ENCODE measurements at places on chromosomes 13 and 19.

- peak; percentile 88 for DNase-seq
These were observed 822 bp upstream of the ZNF274 start for GRCh38 chr19:58181902-58182576.

DNA sequence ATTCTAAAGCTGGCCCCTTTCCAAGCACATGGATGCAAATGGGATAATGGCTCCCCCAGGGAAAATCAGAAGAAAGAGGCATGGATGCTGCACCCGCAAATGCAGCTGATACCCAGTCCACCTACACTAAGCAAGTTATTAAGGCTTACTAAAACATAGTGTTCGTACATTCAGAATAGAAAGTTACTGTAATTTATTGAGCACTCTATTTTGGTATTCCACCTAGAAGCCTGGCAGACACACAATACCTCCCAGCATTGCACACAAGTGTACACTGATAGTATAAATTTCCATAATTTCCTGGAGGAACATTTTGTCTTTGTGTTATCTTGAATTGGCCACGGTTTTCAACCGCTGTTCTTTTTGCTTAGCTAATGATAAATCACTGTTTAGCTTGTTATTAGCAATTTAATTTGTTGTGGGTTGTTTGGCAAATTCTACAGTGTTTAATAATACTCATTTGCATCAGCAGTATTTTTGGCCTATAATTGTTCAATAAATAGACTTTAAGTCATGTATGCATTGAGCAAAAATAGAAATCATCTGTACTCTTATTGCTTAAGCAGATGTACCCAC, 94.5 kb upstream of the MRI1 start:
- DNase-seq, result no peak

DNA sequence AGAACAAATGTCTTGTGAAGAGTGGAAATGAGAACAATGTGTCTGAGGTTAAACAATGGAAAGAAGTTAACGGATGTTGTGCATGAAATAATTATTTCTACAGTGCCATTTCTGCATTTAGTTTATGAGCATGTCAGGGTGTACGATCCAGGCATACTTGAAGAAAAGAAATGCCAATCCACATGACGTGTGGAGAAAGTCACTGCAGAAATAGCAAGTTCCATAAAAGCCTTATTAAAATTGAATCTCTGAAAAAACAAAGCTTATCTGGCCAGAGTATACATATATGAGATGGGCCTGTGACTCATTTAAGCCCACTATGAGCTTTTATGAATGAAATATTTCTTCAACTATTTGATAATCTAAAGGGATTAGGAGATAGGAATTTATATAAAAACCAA, 426.1 kb downstream of the EFNB2 start:
- DNase-seq, result no peak

DNA sequence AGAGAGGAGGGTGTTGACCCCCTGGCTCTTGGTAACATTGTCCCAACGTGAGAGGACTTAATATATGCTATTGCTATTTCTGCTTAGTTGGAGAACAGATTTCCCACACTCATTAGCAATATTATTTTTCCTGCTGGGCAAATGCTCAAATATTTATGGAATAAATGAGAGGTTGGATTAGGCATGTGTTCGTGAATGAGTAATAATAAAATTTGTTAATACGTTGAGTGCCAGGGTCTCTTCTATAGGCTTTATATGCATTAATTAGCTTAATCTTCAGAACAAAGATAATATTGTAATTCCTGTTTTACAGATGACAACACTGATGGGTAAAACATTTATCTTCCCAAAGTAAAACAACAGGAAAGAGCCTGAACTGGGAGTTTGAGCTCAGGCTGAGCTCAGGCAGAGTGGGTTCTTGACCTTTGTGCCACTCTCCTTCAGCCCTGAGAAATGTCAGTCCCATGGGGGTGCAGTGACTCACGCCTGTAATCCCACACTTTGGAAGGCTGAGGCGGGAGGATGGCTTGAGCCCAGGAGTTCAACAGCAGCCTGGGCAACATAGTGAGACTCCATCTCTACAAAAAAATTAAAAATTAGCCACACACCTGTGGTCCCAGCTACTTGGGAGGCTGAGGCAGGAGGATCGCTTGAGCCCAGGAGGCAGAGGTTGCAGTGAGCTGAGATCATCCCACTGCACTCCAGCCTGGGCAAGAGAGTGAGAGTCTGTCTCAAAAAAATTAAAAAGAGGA, 1.2 kb downstream of the ZNF233 start:
- no peak for DNase-seq

DNA sequence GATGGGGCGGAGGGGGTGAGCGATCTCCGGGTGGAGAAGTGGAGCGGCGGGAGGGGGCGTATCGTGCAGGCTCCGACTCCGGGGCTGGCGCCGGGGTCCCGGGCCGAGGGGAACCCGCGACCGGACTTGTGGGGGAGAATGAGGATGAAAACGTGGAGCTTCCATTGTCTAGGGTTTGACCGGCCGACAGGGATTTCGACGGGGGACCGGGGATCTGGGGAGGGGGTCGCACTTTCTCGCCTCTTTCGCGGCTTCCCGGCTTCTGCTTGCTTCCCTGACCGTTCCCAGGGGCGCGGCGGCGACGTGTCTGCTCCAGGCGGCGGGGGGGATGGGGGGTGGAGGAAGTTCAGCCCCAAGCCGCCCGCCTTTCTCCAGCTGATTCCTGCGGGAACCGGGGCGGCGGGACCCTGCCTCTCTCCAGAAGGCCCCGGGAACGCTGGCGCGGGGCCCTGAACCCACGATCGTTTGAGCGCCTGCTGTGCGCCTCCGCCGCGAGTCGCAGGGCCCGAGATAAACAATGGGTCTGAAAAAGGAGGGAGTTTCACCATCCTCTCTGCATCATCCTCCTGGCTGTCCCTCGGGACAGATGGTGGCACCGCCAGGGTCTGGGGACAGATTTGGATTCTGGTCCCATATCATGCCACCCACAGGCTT, 790 bp downstream of the TPM4 start:
- DNase-seq, result no peak

DNA sequence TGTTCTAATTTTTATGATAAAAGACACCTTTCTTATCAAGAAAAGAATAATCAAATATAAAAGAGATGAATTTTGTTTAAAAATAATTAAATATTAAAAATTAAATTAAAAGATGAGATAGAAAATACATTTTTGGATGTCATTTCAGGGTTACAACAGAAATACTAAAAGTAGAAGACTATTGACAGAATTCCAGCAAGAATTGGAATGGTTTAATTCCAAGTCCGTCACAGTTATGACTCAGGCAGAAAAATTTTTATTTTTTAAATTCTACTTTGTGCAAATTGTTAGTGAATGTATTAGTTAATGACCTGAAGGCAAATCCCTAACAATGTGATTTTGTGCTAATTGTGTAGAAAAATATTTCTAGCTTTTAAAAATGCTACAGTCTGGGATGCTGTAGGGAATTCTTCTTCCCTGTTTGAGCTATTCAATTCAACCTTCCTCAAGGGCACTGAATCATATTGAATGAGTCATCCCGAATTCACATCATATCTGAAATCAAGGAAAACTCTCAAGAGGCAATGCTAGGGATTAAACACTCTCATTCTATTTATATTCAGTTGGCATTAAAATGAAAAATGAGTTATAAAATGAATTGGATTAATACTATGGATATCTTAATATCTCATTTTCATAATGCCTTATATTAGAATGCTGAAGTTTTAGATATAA, 633.5 kb upstream of the ATXN8OS start:
- no peak for DNase-seq

GRCh38 chr13:30882026-30882850, 23.8 kb upstream of the MEDAG start:
- no peak for DNase-seq

- peak; percentile 48 for DNase-seq
These were observed 2.6 kb downstream of the HMG20B start for GRCh38 chr19:3575260-3575741.

- no peak for DNase-seq
These were observed 113.2 kb downstream of the ESD start for GRCh38 chr13:46683676-46684260.

DNA sequence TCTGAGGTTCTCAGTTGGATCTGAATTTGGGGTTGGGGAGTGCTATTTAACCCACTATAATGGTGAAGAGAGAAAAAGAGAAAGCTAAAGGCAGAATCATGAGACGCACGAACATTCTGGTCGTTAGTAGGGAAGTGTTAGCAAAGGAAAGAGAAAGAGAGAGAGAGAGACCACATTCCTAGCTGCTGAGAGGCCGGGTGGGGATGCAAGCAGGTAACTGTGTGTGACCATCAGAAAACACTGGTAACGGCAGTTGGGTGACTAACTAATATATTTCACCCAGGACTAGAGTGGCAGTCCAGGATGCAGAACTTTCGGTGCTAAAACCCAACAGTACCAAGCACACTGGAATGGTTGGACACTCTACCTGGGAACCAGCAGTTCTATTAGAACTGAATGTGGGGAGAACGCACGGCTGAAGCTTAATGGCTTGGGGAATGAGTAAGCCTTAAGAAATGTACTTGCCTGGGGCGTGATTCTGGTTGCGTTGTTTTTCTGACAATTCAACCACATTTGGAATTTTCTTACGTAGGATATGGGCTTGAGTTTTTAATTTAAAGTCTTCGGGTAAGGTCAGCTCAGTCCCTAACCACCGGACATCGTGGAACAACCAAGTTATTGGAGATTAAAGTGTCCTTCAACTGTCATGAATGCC, 130.2 kb downstream of the DNAJC15 start:
- DNase-seq, result no peak

GRCh38 chr19:10580979-10581631, 6.0 kb downstream of the AP1M2 start:
- peak; percentile 96 for DNase-seq

DNA sequence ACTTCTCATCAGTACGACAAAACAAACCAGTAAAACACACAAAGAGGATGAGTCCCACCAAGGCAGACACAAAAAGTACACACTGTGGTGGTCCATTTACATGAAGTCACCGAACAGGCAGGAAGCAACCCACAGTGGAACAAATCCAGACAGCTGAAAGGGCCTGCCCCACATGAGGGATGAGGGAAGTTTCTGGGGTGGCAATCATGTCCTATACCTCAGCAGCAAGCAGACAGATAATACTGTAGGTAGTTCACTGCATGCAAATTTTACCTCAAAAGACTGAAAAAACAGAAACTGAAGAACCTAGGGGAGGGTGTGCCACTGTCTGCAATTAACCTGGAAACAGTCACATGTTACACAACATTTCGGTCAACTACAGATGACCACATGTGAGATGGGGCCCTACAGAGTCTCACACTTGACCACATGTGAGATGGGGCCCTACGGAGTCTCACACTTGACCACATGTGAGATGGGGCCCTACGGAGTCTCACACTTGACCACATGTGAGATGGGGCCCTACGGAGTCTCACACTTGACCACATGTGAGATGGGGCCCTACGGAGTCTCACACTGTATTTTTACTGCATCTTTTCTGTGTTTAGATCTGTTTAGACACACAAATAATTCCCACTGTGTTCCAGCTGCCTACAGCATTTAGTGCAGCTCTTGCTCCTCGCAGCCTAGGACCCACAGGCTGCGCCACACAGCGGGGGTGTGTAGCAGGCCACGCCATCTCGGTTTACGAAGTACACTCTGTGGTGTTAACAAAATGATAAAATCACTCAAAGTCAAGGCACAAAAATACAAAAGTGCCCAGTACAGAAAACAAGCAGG, 22.2 kb downstream of the PCID2 start:
- DNase-seq, result no peak

Measured in hematopoietic multipotent progenitor cell treated with erythropoietin and hydrocortisone succinate and interleukin-3 and kit ligand, for 8 days (in vitro differentiated cells).